AG20443 (cell line): ENCODE measurements at places on chromosomes 3 and 15.

DNA sequence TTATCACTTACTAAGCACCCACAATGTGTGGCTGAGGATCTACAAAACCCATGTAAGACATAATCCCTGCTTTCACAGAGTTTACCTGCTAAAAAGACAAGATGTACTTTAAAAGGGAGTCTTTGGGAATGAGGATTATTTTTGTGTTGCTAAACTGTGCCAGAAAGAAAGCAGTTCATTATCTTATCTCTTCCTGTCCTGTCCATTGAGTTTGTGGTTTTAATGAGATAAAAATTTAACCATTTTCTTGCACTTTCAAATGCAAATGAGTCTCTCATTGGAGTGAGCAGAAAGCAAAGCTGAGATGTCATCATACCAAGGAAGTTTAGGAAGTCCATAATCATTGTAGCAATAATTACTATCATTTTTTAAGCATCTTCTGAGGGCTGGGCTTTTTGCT lies 231.2 kb upstream of the ADAMTS9 start:
- no peak for DNase-seq

GRCh38 chr3:14570864-14571263 lies 30.7 kb upstream of the GRIP2 start:
- DNase-seq, result no peak

- DNase-seq, result peak; percentile 49
Observed at GRCh38 chr15:49103002-49103401, 52.4 kb downstream of the COPS2 start.

DNA sequence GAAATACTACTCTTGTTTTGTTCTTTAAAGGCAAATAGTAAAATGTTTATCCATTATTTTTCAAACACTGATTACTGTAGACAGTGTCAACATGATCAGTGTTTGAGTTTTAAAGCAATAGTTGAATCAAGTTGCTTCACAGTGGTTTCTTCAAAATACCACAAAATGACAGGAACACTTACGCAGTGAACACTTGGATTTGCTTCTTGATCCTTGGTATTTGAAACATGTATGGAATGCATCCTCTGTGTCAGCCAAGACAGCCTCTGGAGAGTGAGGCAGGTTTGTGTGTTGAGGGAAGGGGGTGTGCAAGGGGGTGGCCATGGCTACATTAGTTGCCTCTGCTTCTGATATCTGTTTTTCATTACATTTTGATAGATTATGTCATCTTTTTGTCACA lies 413.0 kb downstream of the RBMS3 start:
- DNase-seq, result peak; percentile 77

DNA sequence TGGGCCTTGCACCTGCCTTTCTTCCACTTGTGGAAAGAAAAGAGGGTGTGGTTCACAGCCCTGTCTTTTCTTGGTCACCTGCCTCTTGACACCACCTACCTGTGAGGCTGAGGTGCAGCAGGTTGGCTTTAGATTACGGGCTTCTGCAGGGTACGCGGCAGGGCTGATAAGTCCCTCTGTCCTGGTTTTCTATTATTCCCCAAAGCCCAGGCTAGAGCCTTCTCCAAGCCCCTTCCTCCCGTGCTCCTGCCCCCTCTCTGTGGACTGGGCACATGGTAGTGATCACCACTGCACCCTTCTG lies 44.8 kb upstream of the HACD2 start:
- no peak for DNase-seq

GRCh38 chr3:18507333-18507732 lies 82.2 kb upstream of the SATB1 start:
- no peak for DNase-seq

GRCh38 chr3:15610082-15610759 lies 8.7 kb downstream of the BTD start:
- peak; percentile 35 for DNase-seq
